ENCODE measurements at places on chromosomes 2 and 18.

GRCh38 chr18:30709595-30709994 lies 332.9 kb downstream of the DSC3 start:
- DNase-seq = no peak

GRCh38 chr2:64422466-64422865 lies 31.5 kb upstream of the LGALSL start:
- no peak for DNase-seq

DNA sequence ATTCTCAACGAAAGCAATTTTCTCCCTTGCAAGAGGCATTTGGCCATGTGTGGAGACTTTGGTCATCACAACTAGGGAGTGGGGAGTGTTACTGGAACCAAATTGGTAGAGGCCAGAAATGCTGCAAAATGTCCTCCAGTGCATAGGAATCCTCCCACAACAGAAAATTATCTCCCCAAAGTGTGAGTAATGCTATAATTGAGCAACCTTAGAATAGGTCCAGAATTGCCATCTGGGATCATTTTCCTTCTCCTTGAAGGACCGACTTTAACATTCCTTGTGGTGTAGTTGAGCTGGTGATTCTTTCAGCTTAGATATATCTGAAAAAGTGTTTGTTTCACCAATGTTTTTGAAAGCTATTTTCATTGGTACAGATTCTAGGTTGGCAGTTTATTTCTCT lies 111.2 kb upstream of the SMIM21 start:
- DNase-seq = no peak

DNA sequence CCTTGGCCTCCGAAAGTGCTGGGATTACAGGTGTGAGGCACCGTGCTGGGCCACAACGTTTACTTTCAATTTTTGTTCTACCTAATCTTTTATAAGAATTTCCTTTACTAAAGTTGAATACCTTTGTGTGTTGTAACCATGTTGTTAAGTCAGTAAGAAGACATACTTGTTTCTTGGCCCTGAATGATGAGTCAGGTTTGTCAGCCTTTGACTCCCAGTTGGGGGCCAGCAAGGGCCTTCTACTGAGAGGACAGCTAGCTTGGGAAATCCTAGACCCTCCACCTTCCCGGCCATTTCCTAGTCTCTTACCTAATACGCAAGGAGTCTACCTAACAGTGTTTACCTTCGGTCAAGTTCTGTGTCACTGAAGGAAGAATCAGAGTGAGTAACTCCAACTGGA lies 22.7 kb downstream of the MTHFD2 start:
- DNase-seq = no peak

Data from putamen (tissue), 1 donor.